Vagina (tissue), 2 donors: ENCODE measurements at places on chromosomes 13 and 19. TPM values are rescaled to one million over a fixed set of nuclear protein-coding genes. Genes with fewer than 3 reads are reported as not detected.

GAPDHS gene
- total RNA-seq: not detected

GRCh38 chr19:7921302-7921966 is 1.3 kb downstream of the SNAPC2 start:
- peak overlapping the region; percentile 51 for H3K4me3 ChIP-seq
- H3K27me3 ChIP-seq: no peaks in the 10 kb centered on the region
- peak overlapping the region; percentile 89 for H3K27ac ChIP-seq
- H3K4me1 ChIP-seq: peaks cover 79% of the 10 kb centered on the region

DNA sequence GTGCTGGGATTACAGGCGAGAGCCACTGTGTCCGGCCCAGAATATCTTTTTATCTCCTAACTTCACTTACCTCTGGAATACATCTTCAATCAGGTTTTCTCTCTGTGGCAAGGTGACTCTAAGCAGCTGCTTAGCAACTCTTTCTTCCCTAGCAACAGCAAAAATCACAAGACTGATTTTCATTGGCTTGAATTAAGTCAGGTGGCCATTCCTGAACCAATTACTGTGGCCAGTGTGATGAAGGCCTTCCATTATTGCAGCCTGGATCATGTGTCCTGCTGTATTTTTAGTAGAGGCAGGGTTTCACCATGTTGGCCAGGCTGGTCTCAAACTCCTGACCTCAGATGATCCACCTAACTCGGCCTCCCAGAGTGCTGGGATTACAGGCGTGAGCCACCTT is 9.0 kb upstream of the LTBP4 start:
- H3K4me3 ChIP-seq: no peak overlapping the region
- no peaks in the 10 kb centered on the region for H3K27me3 ChIP-seq
- H3K36me3 ChIP-seq: peaks cover 7% of the 10 kb centered on the region
- peaks cover 8% of the 10 kb centered on the region for H3K4me1 ChIP-seq
- no peak for DNase-seq

DNA sequence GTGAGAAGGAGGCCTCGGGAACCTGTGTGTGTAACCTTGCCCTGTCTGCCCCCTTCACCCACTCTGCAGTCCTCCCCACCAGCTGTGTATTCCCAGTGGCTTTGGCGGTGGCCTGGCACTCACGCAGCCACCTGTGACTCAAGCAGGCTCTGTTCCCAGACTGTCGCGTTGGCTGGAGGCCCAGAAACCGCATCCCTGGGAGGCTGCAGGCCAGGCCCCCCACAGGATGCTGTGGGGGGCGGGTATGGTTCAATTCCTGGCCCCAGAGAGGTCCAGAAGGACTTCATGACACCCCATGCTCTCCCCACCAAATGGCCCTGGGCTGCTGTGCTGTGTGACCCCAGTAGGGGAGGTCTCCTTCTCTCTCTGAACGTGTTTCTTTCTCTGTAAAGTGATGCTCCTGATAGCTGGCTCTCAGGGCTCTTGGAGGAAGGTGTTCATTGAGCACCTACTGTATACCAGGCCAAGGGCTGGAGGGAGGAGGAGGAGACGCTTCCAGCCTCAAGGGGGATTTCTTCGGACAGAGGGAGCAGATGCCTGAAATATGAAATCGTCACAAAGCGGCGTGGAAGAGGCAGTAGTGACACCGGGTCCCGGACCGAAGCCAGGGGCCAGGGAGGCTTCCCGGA is 1.9 kb upstream of the LINGO3 start:
- H3K27ac ChIP-seq: no peak overlapping the region
- H3K4me3 ChIP-seq: no peak overlapping the region
- H3K4me1 ChIP-seq: no peaks in the 10 kb centered on the region
- H3K27me3 ChIP-seq: peaks cover 10% of the 10 kb centered on the region

DNA sequence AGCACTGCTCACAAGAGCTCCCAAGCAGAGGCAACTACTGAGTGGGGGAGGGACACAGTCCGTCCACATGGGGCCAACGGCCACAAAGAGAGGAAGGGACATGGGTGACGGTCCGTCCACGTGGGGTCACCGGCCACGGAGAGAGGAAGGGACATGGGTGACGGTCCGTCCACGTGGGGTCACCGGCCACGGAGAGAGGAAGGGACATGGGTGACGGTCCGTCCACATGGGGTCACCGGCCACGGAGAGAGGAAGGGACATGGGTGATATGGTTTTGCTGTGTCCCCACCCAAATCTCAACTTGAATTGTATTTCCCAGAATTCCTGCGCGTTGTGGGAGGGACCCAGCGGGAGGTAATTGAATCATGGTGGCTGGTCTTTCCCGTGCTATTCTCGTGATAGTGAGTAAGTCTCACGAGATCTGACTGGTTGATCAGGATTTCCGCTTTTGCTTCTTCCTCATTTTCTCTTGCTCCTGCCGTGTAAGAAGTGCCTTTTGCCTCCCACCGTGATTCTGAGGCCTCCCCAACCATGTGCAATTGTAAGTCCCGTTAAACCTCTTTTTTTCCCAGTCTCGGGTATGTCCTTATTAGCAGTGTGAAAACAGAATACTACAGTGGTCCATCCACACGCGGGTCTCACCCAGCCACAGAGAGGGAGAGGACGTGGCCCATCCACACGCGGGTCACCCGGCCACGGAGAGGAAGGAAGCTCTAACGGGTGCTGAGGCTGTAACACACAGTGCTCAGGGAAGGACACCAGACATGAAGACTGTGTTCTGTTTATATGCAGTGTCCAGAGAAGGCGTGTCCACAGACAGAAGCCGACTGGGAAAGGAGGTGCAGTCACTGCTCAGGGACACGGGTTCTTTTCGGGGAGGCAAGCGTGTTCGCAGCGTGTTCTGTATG is 48.5 kb downstream of the GAS6 start:
- H3K27ac ChIP-seq: no peak overlapping the region
- H3K4me1 ChIP-seq: peaks cover 40% of the 10 kb centered on the region
- H3K4me3 ChIP-seq: no peak overlapping the region

GRCh38 chr13:110702591-110703526 is 3.1 kb downstream of the CARS2 start:
- no peak overlapping the region for H3K27ac ChIP-seq
- no peak for DNase-seq
- H3K4me1 ChIP-seq: peaks cover 41% of the 10 kb centered on the region

FXYD1 gene
- total RNA-seq: 135 TPM
